Thymus (tissue), 14 donors: ENCODE measurements at places on chromosomes 2 and 18.

GRCh38 chr2:98438190-98439133 lies 6.2 kb upstream of the INPP4A start:
- no peak for DNase-seq

- DNase-seq = no peak
Measured at GRCh38 chr18:8945514-8945913, 157.0 kb upstream of the NDUFV2 start.

GRCh38 chr2:168565512-168565911 lies 109.4 kb downstream of the CERS6 start:
- no peak for DNase-seq

- DNase-seq = no peak
Measured at GRCh38 chr2:46356991-46357390, 59.8 kb downstream of the EPAS1 start.

GRCh38 chr2:172921532-172922236 lies 154.0 kb upstream of the MAP3K20 start:
- DNase-seq = no peak

DNA sequence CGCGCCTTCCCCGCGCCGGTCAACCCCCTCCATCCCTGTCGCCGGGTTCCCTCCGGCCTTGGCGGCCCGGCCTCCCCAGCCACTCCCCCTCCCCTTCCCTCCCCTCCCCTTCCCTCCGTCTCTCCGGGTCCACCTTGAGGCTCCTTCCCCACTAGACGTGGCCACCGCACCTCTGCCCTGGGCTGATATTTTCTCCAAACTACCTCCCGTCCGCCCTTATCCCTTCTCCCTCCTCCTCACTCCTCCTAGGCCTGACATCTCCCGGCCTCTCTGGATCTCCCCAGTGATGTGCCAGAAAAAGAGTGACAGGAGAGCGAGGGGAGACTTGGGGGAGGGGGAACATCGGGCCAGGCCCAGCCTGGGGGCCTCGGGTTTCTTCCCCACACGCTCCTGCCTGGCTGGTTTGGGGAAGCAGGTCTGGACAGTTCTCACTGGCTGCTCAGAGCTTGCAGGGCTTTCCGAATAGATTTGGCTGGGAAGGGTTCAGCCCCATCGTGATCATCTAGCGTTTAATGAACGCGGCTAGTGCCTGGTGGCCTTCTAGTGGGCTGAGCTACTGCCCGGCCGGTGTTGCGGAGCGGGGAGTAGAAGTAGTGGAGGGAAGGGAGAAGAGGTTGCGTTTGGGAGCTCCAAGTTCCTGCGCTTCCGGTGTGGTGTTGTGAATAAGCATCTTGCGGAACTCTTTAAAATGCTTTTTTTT lies 641 bp downstream of the MAPRE3 start:
- DNase-seq = no peak

DNA sequence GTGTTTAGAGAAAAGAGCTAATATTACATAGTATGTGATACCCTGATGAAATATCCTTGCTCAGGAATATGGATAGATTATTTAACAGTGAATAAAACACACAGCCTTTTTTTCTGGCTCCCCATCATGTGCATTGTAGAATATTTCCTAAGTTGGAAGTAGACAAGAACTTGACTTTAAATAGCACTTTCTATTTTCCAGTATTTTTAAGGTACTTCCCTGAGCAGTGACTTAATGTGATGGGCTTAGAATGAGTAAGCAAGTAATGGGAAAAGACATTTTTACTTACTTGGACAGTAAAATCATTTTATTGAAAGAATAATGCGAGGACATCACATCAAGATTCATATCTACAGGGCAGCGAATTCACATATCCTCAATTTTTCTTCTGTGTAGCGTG lies 176.7 kb upstream of the SLC8A1 start:
- DNase-seq = no peak

- DNase-seq = no peak
Measured at GRCh38 chr2:10926191-10926820, 14.6 kb downstream of the KCNF1 start.

- DNase-seq = no peak
Measured at GRCh38 chr18:42824178-42824577, 291.3 kb downstream of the RIT2 start.
